Activated CD8-positive, alpha-beta memory T cell treated with anti-CD3 and anti-CD28 coated beads for 1 hour (primary cell): ENCODE measurements at places on chromosomes 3 and 15.

GRCh38 chr3:81299481-81299880 lies 462.0 kb downstream of the GBE1 start:
- DNase-seq, result no peak

GRCh38 chr3:183449391-183449790 lies 21.0 kb upstream of the MCF2L2 start:
- no peak for DNase-seq

DNA sequence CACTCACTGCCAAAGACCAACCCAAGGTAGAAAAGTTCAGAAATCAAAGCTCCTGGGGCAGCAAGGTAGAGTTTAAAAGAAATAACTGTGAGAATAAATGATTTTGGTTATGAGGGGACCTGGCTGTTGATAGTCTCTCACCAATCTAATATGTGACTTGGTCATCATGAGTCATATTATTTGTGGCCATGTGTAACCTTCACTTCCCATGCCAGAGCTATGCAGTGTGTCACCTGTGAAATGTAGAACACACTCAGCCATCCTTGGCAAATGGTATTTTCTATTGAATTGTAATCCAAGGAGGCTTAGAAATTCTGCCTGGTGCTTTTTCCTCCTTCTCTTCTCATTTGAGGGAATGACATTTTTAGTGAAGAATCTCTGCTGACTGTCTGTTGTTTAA lies 184.2 kb upstream of the STAC start:
- no peak for DNase-seq

GRCh38 chr3:77947671-77948070 lies 907.8 kb downstream of the ROBO2 start:
- DNase-seq, result no peak

DNA sequence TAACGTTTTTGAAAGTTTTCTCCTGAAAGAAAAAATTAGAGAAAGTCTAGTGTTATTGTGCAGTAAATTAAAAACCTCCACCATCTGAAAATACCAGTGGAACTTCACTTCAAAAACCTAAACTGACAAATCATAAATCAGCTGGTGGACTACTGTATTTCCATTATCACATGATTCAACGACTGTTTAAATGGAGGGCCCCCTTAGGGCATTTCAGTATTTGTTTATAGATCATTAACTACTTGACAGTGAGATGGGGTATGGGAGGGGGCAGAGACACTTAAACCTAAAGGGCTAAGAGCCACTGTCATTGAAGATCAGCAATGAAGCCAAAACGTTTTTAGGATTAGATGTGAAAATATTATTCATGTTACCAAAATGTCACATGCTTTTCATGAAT lies 8.8 kb upstream of the C15orf61 start:
- DNase-seq, result no peak

DNA sequence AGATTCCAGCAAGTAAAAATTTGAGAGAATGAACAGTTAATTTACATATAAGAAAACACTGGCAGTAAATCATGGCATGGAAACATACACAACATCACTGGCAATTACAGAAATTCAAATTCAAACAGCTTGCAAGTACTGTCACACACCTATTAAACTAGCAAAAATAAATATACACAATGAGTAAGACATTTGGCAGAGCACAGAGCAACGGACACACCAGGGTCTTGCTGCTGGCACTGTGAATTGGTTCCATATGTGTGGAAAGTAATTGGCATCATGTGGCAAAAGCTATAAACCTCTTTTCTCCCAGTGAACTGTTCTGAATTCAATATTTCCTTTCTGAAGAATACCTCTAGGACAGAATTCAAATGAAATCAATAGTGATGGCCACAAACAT lies 78.3 kb downstream of the LRRK1 start:
- DNase-seq, result no peak

- DNase-seq, result no peak
Measured at GRCh38 chr3:12139111-12139511, 19.6 kb downstream of the TIMP4 start.

DNA sequence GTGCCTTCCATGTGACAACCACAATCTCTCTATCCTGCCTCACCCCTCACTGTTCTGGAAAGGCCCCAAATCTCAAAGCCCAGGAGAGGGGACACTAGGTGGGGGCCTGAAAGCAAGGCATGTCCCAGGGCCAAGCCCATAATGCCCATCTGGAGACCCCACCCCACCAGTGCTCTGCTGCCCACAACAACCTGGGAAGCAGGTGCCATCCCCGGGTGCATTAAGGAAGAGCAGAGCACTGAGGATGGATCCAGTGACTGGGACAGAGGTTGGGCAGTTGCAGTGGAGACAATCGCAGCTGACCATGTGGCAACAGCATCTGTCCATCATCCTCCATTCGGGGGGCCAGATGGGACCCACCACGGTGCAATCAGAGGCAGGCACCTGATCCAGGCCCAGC lies 106.2 kb upstream of the PRR20G start:
- no peak for DNase-seq

- no peak for DNase-seq
Measured at GRCh38 chr15:47792231-47792630, 74.9 kb downstream of the SEMA6D start.

DNA sequence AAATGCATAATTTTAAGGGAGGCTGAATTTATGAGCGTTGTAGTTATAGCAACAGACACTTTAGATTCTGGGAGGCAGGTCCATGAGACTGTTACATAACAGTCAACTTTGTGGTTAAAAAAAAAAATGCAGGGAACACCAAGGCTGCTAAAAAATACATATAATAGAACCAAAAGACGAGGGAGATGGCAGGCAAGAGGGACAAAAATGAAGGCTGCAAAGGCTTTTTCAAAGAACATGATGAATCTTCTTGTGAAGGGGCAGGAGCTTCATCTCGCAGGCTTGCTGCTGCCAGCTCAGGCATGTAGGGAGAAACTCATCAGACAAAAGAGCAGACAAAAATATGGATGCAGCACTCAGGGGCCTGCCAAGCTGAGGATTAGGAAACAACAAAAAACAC lies 243.9 kb downstream of the SHQ1 start:
- DNase-seq, result no peak
